Fibroblast of skin of right quadriceps (primary cell): ENCODE measurements at places on chromosomes 7 and 10.
A peak's percentile ranks its signal among the peaks of the same experiment; 100 is the strongest.

DNA sequence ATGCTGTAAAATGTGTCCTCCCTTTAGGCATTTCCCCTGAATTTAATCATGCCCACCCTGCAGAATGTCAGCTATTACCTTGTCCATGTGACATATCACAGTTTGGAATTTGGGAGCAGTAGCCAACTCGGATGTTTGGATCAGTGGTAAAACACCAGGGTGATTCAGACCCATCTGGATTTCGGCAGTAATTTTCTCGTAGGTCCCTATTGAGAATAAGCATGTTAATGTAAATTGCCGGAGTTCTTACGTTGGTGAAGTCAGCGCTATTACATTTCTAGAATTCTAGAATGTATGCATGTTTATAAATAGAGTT, 44.1 kb downstream of the HGF start:
- peak; percentile 97 for DNase-seq

DNA sequence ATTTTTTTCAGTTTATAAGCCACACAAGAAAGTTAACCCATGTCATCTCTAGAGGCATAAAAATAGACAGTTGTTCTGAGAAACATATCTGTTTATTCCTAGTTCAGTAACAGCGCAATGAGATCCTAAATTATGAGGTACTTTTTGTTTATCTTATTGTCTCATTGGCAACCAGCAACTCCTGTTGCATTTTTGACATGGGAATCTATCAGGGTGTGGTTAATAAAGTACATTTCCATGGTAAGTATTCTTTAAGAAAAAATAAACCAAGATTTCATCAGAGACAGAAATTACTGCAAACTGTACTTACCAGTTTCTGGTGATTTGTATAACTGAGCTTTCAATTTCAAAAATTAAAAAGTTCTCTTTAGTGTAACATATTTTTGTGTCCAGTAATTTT, 9.0 kb downstream of the FAS start:
- DNase-seq, result no peak

- DNase-seq, result peak; percentile 20
Observed at GRCh38 chr10:118595598-118596425, at the start of gene PRLHR. Gene PRLHR, minus strand, starts transcription at chr10:118595648. Its CDS starts 404 bp downstream, at chr10:118595244.

DNA sequence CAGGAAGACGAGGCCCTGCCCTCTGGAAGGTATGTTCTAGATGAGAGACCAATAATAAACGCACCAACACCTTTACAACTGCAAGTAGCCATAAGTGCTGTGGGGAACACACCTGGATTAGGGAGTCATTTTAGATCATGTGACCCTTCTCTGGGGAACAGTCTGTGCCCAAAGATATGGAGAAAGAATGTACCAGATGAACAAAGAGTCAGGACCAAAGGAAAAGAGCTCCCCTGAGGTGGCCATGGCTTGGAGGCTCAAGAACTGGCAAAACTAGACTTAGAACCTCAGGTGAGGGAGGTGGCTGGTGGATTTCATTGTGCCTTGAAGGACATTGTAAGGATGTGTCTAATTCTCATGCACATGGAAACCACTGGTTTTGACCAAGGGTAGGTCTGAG, 10.3 kb upstream of the EN2 start:
- no peak for DNase-seq

- DNase-seq, result peak; percentile 46
Observed at GRCh38 chr7:140611641-140612040, 29.0 kb downstream of the DENND2A start.

DNA sequence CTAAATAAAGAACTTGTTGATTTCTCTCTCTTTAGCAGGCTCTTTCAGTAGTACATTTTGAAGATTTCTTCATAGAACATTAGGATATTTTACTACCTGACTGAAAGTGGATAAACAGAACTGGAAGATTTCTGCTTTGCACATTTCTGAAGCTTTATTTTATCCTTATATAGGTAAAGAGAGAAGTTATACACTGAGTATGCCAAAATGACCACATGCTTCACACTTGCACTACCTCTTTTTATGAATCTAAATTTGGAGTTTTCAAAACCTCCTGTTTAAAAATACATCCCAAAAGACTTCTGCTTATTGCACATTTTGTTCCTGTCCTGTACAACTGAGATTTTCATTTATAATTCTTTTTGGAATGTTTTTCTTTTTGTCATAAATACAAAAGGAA, 197.4 kb upstream of the PRPS1L1 start:
- no peak for DNase-seq

DNA sequence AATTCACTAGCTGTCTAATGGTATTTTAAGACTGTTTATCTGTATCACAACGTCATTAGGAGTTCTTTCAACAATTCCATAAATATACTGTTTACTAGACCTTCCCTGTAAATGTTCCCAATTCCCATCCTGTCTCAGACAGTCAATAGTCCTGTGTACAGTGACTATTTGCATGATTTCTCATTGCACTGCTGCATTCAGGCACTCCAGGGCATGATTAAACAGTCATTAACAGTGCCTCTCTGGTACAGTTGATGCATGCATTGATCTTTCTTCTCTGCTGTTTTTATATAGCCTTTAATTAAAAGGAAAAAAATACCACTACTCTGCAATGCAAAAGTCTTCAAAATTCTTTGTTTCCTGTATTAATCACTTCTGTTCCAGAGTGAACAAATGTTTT, 51.5 kb upstream of the MTURN start:
- DNase-seq, result no peak

DNA sequence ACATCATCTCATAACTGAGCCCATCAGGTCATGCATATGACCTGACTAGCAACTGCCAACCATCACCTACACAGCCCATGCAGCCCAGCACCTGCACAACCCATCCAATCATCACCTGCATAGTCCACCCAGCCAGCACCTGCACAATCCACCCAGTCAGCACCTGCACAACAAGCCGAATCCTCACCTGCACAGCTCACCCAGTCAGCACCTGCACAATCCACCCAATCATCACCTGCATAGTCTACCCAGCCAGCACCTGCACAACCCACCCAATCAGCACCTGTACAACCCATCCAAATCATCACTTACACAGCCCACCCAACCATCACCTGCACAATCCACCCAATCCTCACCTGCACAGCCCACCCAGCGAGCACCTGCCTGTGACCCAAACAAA, 33.4 kb upstream of the WDFY4 start:
- no peak for DNase-seq

DNA sequence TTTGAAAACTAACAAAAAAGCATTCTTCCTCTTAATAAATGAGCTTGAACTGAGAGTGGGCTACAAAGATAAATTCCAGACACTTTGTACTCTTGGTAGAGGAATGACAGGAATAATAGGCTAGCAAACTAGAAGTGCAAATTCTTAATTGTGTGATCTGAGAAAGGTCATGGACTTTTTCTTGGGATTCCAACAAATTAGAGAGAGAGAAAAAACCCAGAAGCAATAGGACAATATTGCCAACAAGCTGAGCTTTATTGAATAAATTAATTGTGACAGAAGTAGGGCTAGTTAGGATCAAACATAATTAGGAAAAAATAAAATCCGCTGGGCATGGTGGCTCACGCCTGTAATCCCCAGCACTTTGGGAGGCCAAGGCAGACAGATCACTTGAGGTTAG, 41.4 kb upstream of the LAMB1 start:
- DNase-seq, result no peak

DNA sequence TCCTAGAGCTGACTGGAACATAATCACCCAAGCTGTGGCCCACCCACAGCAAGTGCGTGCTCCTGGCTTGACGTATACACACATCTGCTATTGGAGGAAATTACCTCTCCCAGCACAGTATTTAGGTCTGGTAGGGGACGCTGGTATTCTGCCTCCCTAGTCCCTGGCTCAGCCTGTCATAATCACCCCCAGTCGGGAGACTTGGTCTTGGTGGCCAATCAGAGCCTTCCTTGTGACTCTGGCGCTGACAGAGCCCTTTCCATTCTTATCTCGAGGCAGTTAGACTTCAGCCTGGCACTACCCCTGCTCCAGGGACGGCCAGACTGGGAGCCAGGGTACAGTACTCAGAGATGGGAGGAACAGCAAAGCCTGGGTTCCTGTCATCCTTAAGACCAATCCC, 14.3 kb upstream of the PRKAG2 start:
- no peak for DNase-seq

- DNase-seq, result no peak
Observed at GRCh38 chr10:17850501-17850900, 41.4 kb downstream of the MRC1 start.

DNA sequence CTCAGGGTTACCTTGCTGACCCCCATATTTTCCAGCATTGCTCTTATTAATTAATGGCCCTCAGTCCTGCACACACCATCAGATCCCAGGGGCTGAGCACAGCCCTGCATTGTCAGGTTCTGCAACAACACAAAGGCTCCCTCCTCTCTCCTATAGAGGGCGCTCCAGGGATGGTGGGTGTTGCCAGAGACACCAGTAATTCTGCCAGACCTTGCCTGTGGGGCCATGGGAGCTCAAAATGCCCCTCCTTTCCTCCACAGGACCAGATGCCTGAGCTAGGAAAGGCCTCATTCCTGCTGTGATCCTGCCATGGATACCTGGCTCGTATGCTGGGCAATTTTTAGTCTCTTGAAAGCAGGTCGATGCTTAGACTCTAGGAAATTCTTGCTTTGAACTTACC, 42.8 kb upstream of the PRSS58 start:
- no peak for DNase-seq

- peak; percentile 80 for DNase-seq
Observed at GRCh38 chr10:12852687-12853086, 148.8 kb downstream of the CCDC3 start.

DNA sequence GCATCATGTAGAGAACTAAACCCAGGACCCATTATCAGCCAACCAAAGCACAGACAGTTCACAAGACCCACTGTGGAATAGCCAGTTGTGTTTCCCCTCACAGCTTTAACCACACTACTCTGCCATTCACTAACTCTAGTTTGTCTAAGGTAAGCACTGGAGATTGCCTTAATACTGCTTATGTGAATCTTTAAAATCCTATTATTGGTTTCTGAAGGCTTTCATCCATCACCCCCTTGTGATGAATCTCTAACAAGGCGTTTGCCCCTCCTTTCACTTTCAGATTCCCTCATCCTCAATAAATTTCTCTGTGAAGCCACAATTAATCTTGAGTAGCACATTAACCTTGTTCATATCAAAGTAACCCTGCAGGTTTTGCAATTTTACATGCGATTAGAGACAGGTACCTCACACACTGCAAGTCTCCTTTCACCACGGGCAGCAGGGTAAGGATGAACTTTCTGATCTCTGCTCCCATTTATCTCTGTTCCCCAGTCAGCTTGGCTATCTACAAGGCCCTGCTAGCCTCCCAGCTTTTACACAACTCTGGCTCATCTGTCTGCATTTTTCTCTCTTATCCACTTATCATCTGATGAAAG, 785.6 kb downstream of the REEP3 start:
- DNase-seq, result no peak

DNA sequence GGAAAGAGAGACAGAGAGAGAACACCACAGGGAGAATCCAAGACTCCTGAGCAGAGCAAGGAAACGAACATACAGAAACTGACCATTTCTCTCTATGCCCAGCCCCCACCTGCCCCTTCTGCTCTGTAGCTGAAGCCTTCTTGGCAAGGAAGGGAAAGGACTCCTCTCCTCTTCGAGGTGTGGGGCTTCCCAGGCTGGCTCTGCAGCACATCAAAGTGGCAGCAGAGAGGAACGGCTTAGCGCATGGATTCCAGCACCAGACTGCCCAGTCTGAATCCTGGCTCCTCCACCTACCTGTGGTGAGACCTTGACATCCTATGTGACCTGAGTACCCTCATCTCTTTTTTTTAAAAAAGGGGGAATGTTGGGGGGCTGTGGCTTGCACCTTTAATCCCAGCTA, 69.4 kb downstream of the SH3PXD2A start:
- no peak for DNase-seq

DNA sequence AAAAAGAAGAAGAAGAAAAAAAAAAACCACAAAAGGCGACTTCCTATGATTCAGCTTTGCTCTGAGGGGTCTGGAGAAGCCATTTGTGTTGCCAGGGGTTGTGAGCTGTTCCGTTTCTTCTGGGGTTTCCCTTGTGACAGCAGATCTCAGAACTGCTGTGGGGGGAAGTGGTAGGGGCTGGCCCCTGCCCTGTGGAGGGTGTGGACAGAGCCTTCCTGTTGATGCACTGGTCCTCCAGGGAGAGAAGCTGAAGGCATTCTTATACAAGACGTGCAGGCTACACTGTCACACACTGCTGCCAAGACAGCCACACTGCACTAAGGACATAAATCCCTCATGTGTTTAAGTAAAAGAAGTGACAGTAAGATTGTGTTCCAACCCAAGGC, 17.3 kb upstream of the CSGALNACT2 start:
- DNase-seq, result no peak

DNA sequence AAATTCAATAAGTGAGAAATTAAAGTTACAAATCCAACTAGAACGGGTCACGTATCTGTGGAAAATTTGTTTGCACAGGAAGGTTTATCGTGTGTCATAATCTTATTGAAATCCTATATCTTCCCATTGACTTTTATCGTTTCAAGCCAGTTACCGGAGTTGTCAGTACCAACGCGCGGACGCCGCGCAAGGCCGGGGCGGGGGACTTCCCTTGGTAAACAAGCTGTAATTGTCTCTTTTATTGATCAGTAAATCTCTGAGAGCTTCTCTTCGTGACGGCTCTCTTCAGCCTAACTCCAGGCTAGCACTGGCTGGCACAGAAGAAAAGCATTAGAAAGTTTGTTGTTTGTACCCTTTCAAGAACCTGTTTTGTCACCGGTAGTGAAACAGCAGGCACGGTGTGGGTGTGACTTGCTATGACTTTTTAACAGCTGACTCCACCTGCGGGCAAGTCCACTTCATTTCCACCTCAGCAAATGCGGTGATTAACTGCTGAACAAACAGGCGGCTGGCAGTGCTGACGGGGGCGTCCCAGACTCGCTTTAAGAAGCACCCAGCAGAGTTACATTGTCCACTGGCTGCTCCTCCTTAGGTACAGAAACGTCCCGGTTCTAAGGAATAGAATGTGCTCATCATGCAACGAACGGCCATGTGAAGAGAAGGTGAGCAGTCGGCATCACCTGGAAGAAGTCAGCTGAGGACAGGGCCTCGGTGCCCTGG, 215.8 kb downstream of the MAD1L1 start:
- DNase-seq, result no peak

DNA sequence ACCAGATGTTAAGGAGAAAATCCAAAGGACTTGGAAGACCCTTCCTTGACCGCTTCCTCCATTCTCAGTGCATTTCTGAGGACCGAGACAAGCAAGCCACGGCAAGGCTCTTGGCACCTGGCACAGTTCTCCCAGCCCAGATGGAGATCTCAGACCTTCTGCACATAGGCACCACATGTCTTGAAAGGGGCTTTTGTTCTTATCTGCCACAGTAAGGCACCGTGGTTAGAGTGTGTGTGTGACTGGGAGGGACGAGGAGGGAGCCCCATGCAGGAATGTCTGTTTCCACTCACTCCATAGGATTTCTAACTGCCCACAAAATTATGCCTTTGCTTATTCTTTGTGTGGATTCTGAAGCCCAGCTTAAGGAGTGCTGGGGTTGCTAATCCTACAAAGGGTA, 10.3 kb upstream of the WDR86 start:
- no peak for DNase-seq

- DNase-seq, result peak; percentile 95
Observed at GRCh38 chr10:28217848-28218247, 85.0 kb downstream of the MPP7 start.
